Muscle of leg (tissue), 16 donors: ENCODE measurements at places on chromosomes 5 and 9. TPM values are rescaled to one million over a fixed set of nuclear protein-coding genes. Genes with fewer than 3 reads are reported as not detected.

- H3K4me3 ChIP-seq: peak overlapping the region; percentile 47
Measured at GRCh38 chr9:133991214-133991921, 756 bp downstream of the VAV2 start.

DNA sequence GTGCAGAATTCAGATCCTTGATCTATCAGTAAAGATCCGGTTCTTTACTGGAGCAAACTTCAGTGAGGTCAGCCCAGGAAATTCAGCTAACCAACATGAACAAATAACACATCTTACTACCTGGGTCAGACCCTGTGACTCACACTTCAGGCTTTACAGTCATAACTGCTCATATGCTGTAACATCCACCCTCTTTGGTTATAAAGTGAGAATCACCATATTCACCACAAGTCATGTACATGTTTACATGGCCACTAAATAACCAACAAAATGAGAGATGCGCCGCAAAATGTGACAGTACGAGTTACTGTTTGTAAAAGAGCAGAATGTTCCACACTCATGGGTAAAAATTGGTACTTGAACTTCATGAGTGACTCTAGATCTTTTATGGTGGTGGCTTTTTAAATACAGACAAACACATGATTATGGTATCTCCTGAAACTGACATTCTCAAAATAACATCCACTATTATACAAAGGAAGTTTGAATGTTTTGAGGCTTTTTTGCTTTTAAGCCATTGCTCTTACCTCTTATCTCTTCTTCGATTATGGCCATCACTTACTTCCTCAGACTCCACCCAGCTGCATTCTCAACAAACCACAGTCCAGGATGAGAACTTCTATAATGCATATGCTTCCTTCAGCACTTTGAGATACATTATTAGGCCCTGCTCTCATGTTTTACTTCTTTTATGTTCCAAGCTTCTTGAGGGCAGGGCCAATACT, 516.6 kb downstream of the RAB3C start:
- no peaks in the 10 kb centered on the region for H3K36me3 ChIP-seq
- peaks cover 5% of the 10 kb centered on the region for H3K4me1 ChIP-seq
- DNase-seq: no peak
- no peak overlapping the region for H3K27ac ChIP-seq
- no peaks in the 10 kb centered on the region for H3K27me3 ChIP-seq

GRCh38 chr5:73032635-73033034, 76.8 kb downstream of the FCHO2 start:
- no peaks in the 10 kb centered on the region for H3K27me3 ChIP-seq
- peaks cover 3% of the 10 kb centered on the region for H3K36me3 ChIP-seq
- no peak for DNase-seq
- no peak overlapping the region for H3K4me3 ChIP-seq
- no peak overlapping the region for H3K27ac ChIP-seq

DNA sequence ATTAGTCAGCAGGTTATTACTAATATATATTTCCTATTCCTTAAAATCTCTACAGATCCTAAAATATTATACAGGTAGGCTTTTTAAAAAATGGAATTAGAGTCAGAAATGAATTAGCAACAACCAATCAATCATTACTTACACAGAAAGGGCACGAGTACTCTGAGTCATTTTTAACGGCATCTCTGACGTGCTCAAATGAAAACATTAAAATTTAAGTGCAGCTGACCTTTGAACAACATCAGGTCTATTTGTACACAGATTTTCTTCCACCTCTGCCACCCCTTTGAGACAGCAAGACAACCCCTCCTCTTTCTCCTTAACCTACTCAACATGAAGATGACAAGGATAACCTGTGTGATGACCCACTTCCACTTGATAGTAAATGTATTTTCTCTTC, 19.1 kb downstream of the AUH start:
- no peaks in the 10 kb centered on the region for H3K4me1 ChIP-seq
- H3K27ac ChIP-seq: no peak overlapping the region
- H3K36me3 ChIP-seq: peaks cover 24% of the 10 kb centered on the region
- no peaks in the 10 kb centered on the region for H3K27me3 ChIP-seq
- H3K4me3 ChIP-seq: no peak overlapping the region
- DNase-seq: no peak

DNA sequence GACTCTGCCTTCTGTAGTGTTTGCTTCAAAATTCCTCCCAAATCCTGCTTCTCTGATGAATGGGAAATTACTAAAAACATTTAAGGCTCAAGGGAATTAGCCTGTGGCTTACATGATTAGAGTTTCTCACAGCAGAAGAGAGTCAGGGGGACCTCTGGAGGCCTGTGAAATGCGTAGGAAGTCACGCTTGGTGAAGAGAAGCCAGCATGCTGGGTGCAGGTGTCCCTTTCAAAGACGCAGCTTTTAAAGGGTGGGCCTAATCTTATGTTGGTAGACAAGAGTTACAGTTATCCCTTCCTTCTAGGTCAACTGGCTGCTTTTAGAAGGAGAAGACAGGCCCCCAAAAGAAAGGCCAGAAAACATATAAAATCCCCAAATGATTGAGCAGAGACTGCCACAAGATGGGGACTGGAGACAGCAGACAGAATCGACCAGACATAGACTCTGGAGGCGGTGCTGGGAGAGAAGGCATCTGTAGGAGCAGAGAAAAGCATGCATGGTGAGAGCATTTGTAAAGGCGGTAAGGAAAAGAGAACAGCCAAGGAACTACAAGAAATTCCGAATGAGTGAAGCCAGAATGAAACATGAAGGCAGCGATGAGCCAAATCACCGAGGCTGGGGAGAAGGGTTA, 42.3 kb downstream of the B4GALT1 start:
- H3K36me3 ChIP-seq: peaks cover 33% of the 10 kb centered on the region
- no peaks in the 10 kb centered on the region for H3K27me3 ChIP-seq
- peaks cover 40% of the 10 kb centered on the region for H3K4me1 ChIP-seq

- peaks cover 39% of the 10 kb centered on the region for H3K36me3 ChIP-seq
- no peaks in the 10 kb centered on the region for H3K27me3 ChIP-seq
- H3K27ac ChIP-seq: no peak overlapping the region
- H3K4me3 ChIP-seq: no peak overlapping the region
- no peaks in the 10 kb centered on the region for H3K4me1 ChIP-seq
Measured at GRCh38 chr9:114016101-114016500, 62.0 kb downstream of the AMBP start.

DNA sequence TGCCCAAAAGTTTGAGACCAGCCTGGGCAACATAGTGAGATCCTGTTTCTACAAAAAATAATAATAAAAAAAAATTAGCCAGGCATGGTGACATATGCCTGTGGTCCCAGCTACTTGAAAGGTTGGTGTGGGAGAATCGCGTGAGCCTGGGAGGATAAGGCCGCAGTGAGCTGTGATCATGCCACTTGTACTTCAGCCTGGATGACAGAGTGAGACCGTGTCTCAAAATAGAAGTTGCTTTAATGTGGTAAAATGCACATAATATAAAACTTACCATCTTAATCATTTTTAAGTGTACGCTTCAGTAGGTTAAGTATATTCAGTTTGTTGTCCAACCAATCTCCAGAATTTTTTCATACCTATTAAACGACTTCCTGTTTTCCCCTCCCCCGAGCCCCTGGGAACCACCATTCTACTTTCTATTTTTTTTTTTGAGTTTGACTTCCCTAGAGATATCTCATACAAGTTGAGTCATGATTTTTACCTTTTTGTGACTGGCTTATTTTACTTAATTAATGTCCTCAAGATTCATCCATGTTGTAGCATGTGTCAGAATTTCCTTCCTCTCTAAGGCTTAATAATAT, 120.1 kb upstream of the POC5 start:
- no peaks in the 10 kb centered on the region for H3K27me3 ChIP-seq
- H3K4me1 ChIP-seq: no peaks in the 10 kb centered on the region
- H3K4me3 ChIP-seq: no peak overlapping the region
- no peak overlapping the region for H3K27ac ChIP-seq
- DNase-seq: no peak

Gene C5orf52
- total RNA-seq: not detected

- H3K4me3 ChIP-seq: no peak overlapping the region
- no peaks in the 10 kb centered on the region for H3K36me3 ChIP-seq
- no peaks in the 10 kb centered on the region for H3K4me1 ChIP-seq
- no peaks in the 10 kb centered on the region for H3K27me3 ChIP-seq
- no peak for DNase-seq
- no peak overlapping the region for H3K27ac ChIP-seq
Measured at GRCh38 chr5:23147625-23148024, 294.5 kb upstream of the CDH12 start.

DNA sequence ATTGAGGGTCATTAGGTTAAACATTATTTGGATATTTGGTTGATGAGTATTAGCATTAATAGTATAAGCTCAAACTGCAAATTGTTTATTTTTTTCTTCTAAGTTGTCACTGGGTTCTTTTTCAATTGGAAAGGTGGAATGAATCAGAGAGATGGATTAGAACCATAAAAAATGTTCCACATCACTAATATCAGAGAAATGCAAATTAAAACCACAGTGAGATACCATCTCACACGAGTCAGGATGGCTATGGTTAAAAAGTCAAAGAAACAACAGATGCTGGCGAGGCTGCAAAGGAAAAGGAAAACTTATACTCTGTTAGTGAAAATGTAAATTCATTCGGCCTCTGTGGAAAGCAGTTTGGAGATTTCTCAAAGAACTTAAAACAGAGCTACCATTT, 122.8 kb downstream of the CCDC192 start:
- no peak for DNase-seq
- H3K4me3 ChIP-seq: no peak overlapping the region
- no peaks in the 10 kb centered on the region for H3K36me3 ChIP-seq
- no peaks in the 10 kb centered on the region for H3K27me3 ChIP-seq
- H3K4me1 ChIP-seq: no peaks in the 10 kb centered on the region
- H3K27ac ChIP-seq: no peak overlapping the region

- H3K27me3 ChIP-seq: peaks cover 2% of the 10 kb centered on the region
- H3K36me3 ChIP-seq: no peaks in the 10 kb centered on the region
- no peak overlapping the region for H3K4me3 ChIP-seq
- H3K27ac ChIP-seq: no peak overlapping the region
- DNase-seq: no peak
Measured at GRCh38 chr5:34494111-34494755, 161.9 kb upstream of the RAI14 start.

- no peak for DNase-seq
- H3K27ac ChIP-seq: no peak overlapping the region
- H3K4me1 ChIP-seq: no peaks in the 10 kb centered on the region
- H3K36me3 ChIP-seq: no peaks in the 10 kb centered on the region
- no peaks in the 10 kb centered on the region for H3K27me3 ChIP-seq
Measured at GRCh38 chr9:72983512-72984225, 30.8 kb upstream of the ALDH1A1 start.

DNA sequence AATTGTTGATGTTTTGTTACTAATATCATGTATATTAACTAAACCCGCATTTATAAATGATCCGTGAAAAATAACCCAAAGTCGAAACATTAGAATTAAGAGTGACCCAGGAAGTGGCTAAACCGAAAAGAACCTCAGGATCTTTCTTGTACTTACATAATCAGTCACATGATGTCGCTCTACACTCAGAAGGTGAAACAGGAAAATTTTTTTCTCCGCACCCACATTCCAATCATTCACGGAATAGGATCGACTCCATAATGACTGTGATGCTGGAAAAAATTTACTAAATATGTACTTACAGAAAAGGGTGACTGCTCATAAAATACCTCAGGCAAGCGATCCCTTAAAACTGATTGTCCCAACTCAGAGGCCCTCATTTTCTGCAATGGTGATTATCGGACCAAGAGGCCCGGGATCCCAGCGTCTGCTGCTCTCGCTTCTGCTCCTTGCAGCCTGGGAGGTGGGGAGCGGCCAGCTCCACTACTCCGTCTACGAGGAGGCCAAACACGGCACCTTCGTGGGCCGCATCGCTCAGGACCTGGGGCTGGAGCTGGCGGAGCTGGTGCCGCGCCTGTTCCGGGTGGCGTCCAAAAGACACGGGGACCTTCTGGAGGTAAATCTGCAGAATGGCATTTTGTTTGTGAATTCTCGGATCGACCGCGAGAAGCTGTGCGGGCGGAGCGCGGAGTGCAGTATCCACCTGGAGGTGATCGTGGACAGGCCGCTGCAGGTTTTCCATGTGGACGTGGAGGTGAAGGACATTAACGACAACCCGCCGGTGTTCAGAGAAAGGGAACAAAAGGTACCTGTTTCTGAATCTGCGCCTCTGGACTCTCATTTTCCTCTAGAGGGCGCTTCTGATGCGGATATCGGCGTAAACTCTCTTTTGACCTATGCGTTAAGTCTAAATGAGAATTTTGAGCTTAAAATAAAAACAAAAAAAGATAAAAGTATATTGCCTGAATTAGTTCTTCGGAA, at the start of gene PCDHA12:
PCDHA12 (plus strand) TSS at position 224 of the 981 bp plus-strand sequence; CDS start at position 389, 165 bp downstream.
- H3K4me3 ChIP-seq: no peak within 1 kb of the TSS
- no peak within 1 kb of the TSS for H3K27ac ChIP-seq
- H3K36me3 ChIP-seq: no peaks in the 10 kb centered on the region
- H3K4me1 ChIP-seq: no peaks in the 10 kb centered on the region

DNA sequence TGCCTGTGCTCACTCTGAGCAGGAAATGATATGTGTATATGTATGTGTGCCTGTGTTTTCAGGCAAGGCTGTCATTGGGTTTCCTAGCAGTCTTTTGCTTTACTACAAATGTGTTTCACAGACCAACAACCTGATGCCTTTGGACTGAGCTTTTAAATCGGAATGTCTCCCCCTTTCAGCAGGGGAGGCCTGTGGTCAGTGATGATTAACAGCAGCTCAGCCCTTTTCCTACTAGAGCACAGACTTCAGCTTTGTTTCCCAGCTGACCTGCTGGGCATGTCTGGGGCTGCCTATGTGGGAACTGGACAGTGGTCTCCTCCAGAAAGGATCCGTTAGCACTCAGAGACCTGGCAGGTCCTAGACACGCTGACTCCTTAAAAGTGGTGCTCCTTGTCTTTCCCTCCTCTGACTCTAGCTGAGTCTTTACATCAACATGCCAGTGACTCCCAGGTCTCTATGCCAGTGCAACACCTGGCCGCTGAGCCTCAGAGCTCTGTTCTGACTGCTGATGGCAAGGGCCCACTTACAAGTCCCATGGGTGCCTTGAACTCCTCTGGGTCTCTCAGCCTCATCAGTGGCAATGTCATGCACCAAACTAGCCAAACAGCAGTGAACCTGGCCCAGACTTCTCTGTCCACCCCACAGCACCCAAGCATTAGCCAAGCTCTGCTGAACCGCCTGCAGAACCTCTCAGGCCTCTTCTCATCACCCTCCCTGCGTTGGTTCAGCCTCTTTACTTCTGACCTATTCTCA, 7.7 kb downstream of the MACROH2A1 start:
- H3K4me1 ChIP-seq: peaks cover 39% of the 10 kb centered on the region
- DNase-seq: peak; percentile 51
- H3K4me3 ChIP-seq: no peak overlapping the region
- H3K27me3 ChIP-seq: no peaks in the 10 kb centered on the region
- H3K36me3 ChIP-seq: peaks cover 51% of the 10 kb centered on the region

DNA sequence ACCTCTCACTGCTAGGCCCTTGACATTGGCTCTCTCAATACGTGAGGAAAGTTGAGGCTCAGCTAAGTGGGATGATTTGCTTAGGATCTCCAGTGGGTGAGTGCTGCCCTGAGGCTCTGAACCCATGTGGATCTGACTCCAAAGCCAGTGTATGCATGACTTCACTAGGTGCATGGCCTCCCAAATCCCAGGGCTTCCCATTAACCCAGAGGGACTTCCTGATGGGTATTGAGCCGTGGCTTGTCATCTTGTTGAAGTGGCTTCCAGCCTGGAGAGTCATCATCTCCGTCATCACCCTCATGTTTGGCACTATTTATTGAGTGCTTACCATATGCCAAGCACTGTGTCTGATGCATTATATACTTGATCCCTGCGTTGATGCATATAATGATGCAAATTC, 37.3 kb upstream of the TEX48 start:
- H3K36me3 ChIP-seq: no peaks in the 10 kb centered on the region
- H3K27ac ChIP-seq: no peak overlapping the region
- no peak overlapping the region for H3K4me3 ChIP-seq
- no peak for DNase-seq
- H3K4me1 ChIP-seq: peaks cover 27% of the 10 kb centered on the region
- peaks cover 2% of the 10 kb centered on the region for H3K27me3 ChIP-seq

Gene WASHC1
- total RNA-seq: 17.2 TPM
